ENCODE measurements at places on chromosomes 5 and 9.

DNA sequence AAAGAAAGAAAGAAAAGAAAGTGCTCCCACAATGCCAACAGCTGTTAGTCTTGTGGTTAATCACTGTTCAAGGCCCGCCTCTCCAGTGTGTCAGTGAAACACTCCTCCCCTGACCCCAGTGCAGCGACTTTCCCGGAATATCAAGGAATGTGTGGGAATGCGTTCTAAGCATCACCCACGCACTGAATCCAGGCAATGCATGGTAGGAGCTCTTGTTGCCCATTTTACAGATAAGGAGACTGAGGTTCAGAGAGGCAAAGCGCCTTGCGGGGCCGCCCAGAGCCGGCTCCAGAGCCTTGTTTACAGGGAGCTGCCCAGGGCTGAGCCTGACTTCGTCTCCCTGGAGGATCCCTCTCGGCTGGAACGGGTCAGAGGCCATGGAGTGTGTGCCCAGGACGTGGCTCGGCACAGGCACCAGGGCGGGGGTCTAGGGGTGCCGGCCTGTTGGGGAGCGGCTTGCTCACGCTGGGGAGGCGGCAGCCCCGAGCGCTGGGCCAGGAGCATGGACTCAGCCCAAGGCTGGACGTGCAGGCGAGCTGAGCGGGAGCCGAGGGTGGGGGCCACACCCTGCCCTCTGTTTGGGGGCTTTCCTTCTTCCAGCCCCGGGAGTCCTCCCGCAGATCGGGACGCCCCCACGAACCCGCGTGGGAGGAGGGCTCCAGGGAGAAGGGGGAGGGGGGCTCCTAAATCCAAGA lies 823 bp downstream of the ST6GALNAC6 start:
- peak; percentile 42 for DNase-seq

DNA sequence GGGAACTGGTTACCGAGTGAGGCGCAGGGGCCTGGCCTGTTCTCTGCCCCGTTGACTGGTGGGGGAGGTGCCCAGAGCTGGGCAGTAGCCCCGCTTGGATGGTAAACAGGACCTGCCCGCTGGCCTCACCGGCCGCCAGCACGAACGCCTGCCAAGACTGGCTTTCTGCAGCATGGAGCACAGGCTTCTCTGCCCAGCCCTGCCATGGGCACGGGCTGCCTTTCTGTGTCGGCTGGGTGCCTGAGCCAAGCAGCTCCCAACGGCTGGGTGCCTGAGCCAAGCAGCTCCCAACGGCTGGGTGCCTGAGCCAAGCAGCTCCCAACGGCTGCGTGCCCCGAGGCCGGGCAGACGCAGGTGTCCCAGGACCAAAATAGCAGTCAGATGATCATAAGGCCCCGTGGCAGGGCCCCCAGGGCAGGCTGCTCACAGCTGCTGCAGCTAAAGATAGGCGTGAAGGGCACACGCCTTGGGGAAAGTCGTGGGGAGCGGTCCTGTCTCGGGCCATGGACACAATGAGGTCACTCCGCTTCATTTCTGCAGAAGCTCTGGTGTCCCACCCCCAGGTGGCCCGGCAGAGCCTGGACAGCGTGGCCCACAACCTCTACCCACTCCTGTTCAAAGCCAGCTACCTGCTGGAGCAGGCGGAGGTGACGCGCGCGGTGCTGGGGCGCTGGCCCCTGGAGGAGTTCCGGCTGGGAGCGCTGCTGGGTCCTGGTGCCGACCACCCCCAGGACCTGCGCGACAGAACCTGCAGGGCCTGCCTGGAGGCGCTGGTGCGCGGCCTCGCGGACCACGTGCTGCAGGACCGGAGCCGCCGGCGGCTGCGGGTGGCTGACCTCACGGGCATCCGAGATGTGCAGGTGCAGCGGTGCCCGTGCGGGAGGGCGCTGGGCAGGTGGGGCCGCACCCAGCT lies at the start of gene LRRC14B:
Gene LRRC14B (plus strand): TSS at position 460 of the 913 bp plus-strand sequence. CDS start 44 bp downstream, at position 504.
- no peak for DNase-seq

DNA sequence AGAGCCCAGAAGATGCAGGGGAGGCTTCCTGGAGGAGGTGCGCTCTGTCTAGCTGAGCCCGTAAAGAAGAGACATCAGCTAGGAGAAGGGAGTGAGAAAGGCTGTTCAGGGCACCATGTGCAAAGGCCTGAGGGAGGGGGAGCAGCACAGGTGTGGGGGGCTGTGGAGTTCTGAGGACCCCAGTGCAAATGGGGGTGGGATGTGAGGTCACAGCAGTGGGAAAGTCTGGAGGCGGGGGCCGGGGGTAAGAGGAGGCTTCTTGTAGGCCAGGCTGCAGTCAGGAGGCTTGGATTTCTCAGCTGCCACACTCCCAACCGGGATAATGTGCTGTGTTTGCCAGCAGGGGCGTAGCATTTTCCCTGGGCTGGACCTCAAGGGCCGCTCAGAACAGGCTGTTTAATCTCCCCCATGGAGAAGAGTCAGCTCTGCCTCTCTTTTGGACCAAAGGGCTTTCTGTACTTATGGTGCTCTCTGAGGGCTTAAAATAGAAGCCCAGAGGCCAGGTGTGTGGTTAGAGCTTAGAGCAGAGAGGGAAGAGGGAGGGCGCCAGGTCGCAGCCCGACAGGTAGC lies 5.7 kb downstream of the NEURL1B start:
- no peak for DNase-seq

DNA sequence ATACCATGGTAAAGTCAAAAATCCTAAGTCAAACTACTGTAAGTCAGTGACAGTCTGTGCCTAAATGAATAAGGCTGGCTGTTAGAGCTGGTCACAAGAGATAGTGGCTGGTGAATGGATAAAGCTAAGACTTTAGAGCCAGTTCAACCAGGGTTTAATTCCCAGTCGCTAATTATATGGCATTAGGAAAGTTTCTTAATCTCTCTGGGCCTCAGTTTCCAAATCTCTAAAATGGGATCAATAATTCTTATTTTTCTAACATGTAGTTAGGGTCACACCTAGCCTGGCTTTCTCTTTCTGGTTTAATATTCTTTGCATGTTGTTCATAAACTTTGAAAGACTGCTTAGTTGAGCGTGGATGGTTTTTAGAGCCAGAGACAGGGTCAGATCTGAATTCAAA lies 64.8 kb downstream of the SMIM15 start:
- no peak for DNase-seq

DNA sequence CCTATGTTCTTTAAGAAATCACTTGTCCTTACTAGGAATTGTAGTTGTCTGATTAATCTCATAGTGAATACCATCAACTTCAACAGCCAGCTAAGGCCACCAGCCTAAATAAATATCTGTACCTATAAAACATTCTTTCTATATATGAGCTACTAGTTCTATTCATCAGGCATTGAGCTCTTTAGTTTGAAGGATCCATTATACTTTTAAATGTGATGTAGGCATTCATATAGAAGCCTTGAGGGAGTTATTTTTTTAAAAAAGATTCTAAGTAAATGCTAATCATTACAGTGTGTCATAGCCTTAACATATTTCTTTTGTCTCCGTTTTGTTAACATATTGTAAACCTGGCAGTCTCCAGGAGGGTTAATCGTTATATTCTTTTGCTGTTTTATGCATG lies 838.3 kb downstream of the PTPRD start:
- no peak for DNase-seq

DNA sequence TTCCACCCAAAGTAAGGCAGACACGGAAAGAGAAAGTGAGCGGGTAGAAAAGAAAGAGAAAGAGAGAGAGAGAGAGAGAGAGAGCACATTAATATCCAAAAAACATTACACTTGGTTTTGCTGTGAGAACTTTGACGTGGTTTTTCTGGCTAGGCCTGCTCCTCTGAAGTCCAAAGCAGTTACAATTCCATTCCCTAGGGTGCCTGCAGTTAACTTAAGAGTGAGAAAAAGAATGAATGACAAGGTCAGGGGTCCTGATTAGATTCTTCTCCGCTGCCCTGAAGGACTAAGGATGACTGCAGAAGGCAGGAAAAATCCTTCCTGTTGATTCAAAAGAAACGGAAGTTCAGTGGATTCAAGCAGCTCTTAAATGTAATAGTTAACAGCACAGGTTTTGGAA lies 589.8 kb downstream of the PRELID2 start:
- DNase-seq, result no peak

Measured in substantia nigra (tissue), 51 donors.